Activated naive CD8-positive, alpha-beta T cell treated with anti-CD3 and anti-CD28 coated beads, Interleukin-2, amount 10 ng/mL, durations not matched to agents 7 days and 5 days (primary cell): ENCODE measurements at places on chromosomes 2 and 18.
A peak's percentile ranks its signal among the peaks of the same experiment; 100 is the strongest.

- H3K27ac ChIP-seq = no peak overlapping the region
- H3K36me3 ChIP-seq = no peaks in the 10 kb centered on the region
- DNase-seq = no peak
- H3K4me1 ChIP-seq = no peaks in the 10 kb centered on the region
- no peak overlapping the region for H3K4me3 ChIP-seq
- H3K27me3 ChIP-seq = peaks cover 61% of the 10 kb centered on the region
Measured at GRCh38 chr2:182858671-182859070, 7.8 kb downstream of the FRZB start.

GRCh38 chr2:135904341-135904989, 28.2 kb upstream of the MCM6 start:
- no peak overlapping the region for H3K4me3 ChIP-seq
- no peak overlapping the region for H3K27ac ChIP-seq
- no peak for DNase-seq
- peaks cover 40% of the 10 kb centered on the region for H3K36me3 ChIP-seq
- H3K4me1 ChIP-seq = no peaks in the 10 kb centered on the region

- no peak overlapping the region for H3K27ac ChIP-seq
- H3K27me3 ChIP-seq = no peaks in the 10 kb centered on the region
- peak; percentile 63 for DNase-seq
- peaks cover 3% of the 10 kb centered on the region for H3K36me3 ChIP-seq
Measured at GRCh38 chr2:238256594-238257104, 16.8 kb upstream of the HES6 start.

DNA sequence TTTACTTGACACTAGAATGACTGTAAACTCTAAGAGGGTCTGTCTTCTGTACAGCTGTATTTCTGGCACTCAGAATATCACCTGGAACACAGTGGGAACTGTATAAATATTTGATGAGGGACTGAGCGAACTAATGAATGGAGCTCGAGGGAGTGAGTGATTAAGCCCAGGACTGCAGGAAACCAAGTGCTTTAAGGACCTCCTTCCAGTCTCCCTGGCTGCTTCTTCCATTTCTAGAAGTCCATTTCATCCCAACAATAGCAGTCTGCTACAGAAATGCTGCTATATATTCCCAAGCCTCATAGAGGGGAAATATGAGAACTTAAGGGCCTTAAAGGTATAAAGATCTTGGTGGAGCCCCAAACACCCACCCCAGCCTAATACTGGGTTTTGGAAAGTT, 2.8 kb upstream of the IL1RL2 start:
- no peak overlapping the region for H3K27ac ChIP-seq
- H3K4me3 ChIP-seq = no peak overlapping the region
- DNase-seq = no peak
- peaks cover 9% of the 10 kb centered on the region for H3K4me1 ChIP-seq
- H3K36me3 ChIP-seq = no peaks in the 10 kb centered on the region

DNA sequence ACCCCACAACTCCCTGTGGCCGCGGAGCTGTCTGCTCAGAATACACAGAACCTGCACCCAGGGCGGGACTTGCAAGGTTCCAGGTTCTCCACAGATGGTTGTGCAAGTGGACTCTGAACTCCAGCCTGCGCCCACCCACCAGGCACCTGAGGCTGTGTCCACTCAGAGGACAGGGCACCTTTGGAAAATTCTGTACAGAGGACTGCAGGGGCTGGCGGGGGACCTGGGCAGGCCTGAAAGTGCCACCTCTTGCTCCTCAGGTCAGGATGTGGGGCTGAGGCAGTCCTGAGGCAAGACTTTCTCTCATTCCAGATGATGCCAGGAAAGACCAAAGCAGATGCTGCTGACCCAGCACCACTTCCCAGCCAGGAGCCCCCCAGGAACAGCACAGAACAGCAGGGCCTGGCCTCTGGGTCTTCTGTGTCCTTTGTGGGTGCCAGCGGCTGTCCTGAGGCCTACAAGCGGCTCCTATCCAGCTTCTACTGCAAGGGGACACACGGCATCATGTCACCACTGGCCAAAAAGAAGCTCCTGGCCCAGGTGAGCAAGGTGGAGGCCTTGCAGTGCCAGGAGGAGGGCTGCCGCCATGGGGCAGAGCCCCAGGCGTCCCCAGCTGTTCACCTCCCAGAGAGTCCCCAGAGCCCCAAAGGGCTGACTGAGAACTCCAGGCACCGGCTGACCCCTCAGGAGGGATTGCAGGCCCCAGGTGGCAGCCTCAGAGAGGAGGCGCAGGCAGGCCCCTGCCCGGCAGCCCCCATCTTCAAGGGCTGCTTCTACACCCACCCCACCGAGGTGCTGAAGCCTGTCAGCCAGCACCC, 14.4 kb downstream of the ARID5A start:
- H3K36me3 ChIP-seq = peaks cover 15% of the 10 kb centered on the region
- DNase-seq = no peak
- no peak overlapping the region for H3K27ac ChIP-seq
- H3K4me3 ChIP-seq = no peak overlapping the region

DNA sequence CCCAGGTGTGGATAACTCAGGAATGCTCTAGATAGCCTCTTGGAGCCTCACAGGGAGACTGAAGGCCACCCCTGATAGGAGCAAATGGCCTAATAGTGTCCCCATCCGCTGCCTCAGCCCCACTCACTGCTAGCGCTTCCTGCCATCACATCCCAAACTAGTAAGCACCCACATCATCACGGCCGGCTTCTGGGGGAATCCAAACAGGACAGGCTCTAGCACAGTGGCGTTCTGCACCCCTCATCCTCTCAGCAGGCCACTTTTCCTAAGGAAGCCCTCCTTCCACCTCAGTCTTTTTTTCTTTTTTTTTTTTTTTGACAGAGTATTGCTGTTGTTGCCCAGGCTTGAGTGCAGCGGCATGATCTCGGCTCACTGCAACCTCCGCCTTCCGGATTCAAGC, 6.3 kb upstream of the AMER3 start:
- no peak for DNase-seq
- H3K27ac ChIP-seq = no peak overlapping the region
- H3K27me3 ChIP-seq = peaks cover 15% of the 10 kb centered on the region

- peak within 1 kb of the TSS; percentile 97 for H3K4me3 ChIP-seq
- H3K36me3 ChIP-seq = peaks cover 7% of the 10 kb centered on the region
- peak; percentile 89 for DNase-seq
- H3K4me1 ChIP-seq = peaks cover 41% of the 10 kb centered on the region
- H3K27me3 ChIP-seq = peaks cover 6% of the 10 kb centered on the region
Measured at GRCh38 chr2:12716282-12717190, at the start of gene TRIB2. TSS of gene TRIB2 (plus strand) at chr2:12716936. CDS start at chr2:12718308, 1,372 bp downstream.

- H3K4me1 ChIP-seq = no peaks in the 10 kb centered on the region
- H3K27me3 ChIP-seq = no peaks in the 10 kb centered on the region
- H3K4me3 ChIP-seq = no peak overlapping the region
- no peaks in the 10 kb centered on the region for H3K36me3 ChIP-seq
Measured at GRCh38 chr2:211045025-211045424, 488.6 kb downstream of the CPS1 start.

GRCh38 chr2:72011791-72012190, 135.9 kb downstream of the CYP26B1 start:
- no peak for DNase-seq
- no peak overlapping the region for H3K27ac ChIP-seq
- H3K36me3 ChIP-seq = no peaks in the 10 kb centered on the region
- H3K4me1 ChIP-seq = no peaks in the 10 kb centered on the region
- H3K27me3 ChIP-seq = no peaks in the 10 kb centered on the region
- no peak overlapping the region for H3K4me3 ChIP-seq

- H3K36me3 ChIP-seq = no peaks in the 10 kb centered on the region
- no peak overlapping the region for H3K4me3 ChIP-seq
- no peak overlapping the region for H3K27ac ChIP-seq
Measured at GRCh38 chr2:187442378-187442777, 5.7 kb downstream of the CALCRL start.

DNA sequence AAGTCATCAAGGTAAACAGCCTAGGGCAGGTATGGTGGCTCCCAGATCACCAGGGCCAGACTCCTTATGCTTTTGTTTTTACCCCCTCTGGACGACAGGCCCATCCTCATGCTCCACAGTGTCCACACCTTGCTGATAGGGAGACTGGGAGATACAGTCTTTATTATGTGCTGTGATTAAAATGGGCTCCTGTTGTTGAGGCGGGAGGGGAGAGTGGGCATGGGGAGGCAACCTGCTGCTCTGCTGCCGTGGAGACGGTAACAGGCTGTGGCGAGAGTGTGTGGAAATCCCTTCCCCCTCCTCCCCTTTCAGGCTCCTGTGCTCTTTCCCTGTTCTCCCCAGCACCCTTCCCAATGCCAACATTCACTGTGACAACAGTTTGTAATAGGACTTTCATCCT, 38.2 kb upstream of the PNO1 start:
- H3K27me3 ChIP-seq = peaks cover 3% of the 10 kb centered on the region
- H3K4me1 ChIP-seq = peaks cover 2% of the 10 kb centered on the region
- no peaks in the 10 kb centered on the region for H3K36me3 ChIP-seq

DNA sequence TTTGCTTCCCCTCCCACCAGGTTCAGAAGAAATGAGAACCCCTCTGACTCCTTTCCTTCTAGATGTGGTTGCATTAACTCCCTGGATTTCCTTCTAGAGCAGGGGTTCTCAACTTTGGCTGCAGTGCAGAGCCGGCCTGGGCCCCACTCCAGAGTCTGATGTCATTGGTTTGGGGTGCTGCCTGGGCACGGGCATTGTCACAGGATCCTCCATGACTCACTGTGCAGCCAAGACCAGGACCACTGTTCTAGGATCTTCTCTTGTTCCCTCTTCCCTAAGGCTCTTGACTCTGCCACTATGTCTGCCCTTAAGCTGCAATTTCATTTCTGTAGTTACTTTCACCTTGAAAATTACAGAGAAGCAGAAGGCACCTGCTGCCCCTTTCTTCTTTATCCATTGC, 31.8 kb downstream of the TBC1D8 start:
- peaks cover 2% of the 10 kb centered on the region for H3K27me3 ChIP-seq
- no peaks in the 10 kb centered on the region for H3K36me3 ChIP-seq
- no peak overlapping the region for H3K4me3 ChIP-seq
- no peak for DNase-seq

- no peak overlapping the region for H3K27ac ChIP-seq
- H3K36me3 ChIP-seq = no peaks in the 10 kb centered on the region
- H3K27me3 ChIP-seq = peaks cover 9% of the 10 kb centered on the region
- DNase-seq = no peak
- H3K4me3 ChIP-seq = no peak overlapping the region
Measured at GRCh38 chr2:1670636-1671035, 73.7 kb downstream of the PXDN start.

DNA sequence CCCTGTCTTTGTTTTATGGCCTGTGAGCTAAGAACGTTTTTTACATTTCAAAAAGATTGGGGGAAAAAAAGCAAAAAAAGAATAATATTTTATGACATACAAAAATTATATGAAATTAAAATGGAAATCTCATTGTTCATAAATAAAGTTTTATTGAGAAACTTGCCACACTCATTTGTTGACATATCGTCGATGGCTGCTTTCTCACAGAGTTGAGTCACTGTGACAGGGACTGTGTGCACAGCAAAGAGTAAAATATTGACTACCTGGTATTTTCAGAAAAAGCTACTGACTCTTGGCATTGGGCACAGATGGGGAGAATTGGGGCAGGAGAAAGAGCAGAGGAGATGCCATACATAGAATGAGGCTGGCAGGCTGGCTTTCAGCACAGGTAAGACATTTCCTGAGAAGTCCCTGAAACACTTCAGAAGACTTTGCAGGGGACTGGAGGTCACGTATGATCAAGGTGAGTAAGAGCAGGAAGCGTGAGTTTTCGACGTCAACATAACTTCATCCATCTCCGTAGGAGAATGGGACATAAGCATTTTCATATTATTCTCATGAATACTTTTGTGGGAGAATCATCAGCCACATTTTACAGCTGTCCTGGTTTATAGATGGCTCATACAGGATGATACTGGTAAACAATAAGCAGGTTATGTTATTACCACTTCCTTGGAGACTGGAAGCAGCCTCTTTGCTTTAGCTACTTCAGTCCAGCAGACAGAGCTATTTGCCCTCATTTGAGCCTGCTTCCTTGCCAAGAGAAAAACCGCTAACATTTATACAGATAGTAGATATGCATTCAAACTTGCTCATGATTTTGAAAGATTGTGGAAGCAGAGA, 32.5 kb upstream of the PUM2 start:
- H3K27ac ChIP-seq = no peak overlapping the region
- H3K36me3 ChIP-seq = no peaks in the 10 kb centered on the region
- DNase-seq = no peak
- peaks cover 4% of the 10 kb centered on the region for H3K4me1 ChIP-seq

GRCh38 chr2:226585130-226585561, 214.5 kb downstream of the IRS1 start:
- H3K27me3 ChIP-seq = peaks cover 15% of the 10 kb centered on the region
- H3K36me3 ChIP-seq = no peaks in the 10 kb centered on the region
- no peak overlapping the region for H3K27ac ChIP-seq
- H3K4me1 ChIP-seq = no peaks in the 10 kb centered on the region
- no peak for DNase-seq

DNA sequence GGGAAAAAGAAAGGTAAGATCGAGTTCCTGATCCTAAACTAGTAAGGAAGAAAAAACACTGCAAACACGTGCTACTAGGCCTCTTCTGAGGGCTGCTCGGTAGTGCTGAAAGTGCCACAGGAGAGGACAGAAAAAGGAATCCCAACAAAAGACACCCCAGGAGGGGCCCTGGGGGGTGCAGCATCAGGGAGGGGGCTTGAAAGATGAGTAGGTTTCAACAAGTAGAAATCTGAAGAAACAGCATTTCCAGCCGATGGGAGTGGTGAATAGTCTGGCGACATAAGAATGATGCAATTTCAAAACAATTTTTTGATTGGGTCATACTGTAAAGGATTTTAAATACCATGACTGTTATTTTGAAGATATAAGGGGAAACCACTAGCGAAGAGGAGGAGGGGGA, 98.6 kb downstream of the NOL10 start:
- no peak overlapping the region for H3K4me3 ChIP-seq
- H3K27me3 ChIP-seq = no peaks in the 10 kb centered on the region
- H3K36me3 ChIP-seq = peaks cover 24% of the 10 kb centered on the region
- H3K4me1 ChIP-seq = peaks cover 3% of the 10 kb centered on the region
- no peak for DNase-seq

DNA sequence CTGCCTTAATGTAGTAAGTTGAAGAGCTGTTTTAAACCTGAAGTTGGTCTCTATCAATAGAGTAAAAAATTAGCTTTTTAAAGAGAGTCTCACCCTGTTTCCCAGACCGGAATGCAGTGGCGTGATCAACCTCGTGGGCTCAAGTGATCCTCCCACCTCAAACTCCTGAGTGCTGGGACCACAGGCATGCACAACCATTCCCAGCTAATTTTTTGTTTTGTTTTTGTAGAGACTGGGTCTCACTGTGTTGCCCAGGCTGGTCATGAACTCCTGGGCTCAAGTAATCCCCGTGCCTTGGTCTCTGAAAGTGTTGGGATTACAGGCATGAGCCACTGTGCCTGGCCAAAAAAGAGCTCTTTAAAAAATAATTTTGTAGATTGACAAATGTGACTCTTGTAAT, 40.3 kb downstream of the CRIM1 start:
- no peak overlapping the region for H3K4me3 ChIP-seq
- no peaks in the 10 kb centered on the region for H3K4me1 ChIP-seq
- H3K27me3 ChIP-seq = peaks cover 3% of the 10 kb centered on the region
- no peak for DNase-seq
- H3K27ac ChIP-seq = no peak overlapping the region
- no peaks in the 10 kb centered on the region for H3K36me3 ChIP-seq

GRCh38 chr18:22322243-22322691, 95.4 kb downstream of the CTAGE1 start:
- no peaks in the 10 kb centered on the region for H3K4me1 ChIP-seq
- H3K4me3 ChIP-seq = no peak overlapping the region
- DNase-seq = no peak
- H3K27ac ChIP-seq = no peak overlapping the region
- no peaks in the 10 kb centered on the region for H3K36me3 ChIP-seq
